ENCODE measurements at places on chromosomes 12 and 14.

DNA sequence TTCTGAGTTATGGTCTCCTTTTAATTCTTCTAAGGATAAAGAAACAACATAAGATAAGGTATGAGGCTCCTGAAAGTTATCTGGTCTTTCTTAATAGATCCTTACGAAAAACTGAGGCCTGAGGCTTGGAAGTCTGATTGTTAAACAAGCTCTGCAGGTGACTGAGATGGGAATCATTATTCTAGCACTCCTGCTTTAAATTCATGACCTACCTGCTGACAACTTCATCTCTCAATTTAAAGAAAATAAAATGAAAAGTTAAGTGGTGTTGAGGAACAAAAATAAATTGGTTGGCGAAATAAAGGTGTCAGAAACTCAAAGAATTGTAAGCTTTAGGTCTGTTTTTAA lies 80.1 kb downstream of the FAR2 start:
- no peak for DNase-seq

- DNase-seq = peak; percentile 25
Observed at GRCh38 chr12:50647031-50647430, 116.9 kb upstream of the ATF1 start.

GRCh38 chr12:113700943-113701342 lies 229.3 kb upstream of the LHX5 start:
- DNase-seq = peak; percentile 51

GRCh38 chr14:73180385-73180805 lies 44.1 kb downstream of the PSEN1 start:
- no peak for DNase-seq

DNA sequence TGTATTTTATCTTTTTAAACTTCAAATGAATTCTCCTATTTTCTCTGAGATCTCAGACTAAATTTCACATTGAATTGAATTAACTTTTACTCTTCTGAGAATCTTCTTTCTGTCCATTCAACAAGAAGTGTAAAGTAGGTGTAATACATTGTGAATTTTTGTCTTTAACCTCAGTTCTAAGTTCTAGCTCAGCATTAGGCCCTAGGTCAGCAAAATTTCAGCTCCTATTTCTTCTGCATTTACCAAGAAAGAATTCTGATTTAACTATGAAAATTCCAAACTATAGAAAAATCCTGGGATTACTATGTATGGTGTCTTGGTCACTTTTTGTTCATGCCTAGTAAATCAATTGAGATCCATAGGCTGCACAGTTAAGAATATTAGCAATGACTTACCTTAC lies 110.9 kb upstream of the MYF6 start:
- DNase-seq = no peak

DNA sequence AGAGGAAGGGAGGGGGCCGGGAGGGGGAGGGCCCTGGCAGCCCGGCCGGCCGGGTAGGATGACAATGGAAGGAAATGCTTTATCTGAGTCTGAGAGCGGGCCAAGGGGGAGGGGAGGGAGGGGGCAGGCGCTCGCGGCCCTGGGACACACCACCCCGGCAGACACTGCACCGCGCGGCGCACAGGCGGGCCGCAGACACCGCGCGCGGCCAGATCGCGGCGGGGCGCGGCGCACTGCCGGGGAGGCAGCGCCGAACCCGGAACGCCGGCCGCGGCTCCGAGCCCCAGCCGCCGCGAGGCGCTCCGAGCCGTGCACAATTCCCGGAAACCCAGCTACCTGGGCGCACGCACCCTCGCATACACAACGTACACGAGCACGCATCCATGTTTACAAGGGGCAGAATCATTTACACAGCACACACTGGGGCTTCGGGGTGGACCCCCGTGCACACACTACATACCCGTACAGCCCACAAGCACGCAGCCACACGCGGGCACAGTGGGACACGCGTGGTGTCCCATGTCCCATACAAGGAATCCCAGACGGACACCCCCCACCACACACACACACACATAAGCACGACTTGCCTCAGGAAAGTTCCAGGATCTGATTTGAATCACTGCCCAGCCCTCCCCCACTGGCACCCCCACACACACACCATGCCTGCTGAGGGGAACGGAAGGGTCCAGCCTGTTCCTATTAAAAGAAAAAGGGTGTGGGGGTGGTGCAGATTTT lies at the start of gene HDAC7:
TSS of gene HDAC7 (minus strand) at position 8 of the 735 bp plus-strand sequence. CDS start 118 bp downstream, outside the sequence.
- peak; percentile 74 for DNase-seq

DNA sequence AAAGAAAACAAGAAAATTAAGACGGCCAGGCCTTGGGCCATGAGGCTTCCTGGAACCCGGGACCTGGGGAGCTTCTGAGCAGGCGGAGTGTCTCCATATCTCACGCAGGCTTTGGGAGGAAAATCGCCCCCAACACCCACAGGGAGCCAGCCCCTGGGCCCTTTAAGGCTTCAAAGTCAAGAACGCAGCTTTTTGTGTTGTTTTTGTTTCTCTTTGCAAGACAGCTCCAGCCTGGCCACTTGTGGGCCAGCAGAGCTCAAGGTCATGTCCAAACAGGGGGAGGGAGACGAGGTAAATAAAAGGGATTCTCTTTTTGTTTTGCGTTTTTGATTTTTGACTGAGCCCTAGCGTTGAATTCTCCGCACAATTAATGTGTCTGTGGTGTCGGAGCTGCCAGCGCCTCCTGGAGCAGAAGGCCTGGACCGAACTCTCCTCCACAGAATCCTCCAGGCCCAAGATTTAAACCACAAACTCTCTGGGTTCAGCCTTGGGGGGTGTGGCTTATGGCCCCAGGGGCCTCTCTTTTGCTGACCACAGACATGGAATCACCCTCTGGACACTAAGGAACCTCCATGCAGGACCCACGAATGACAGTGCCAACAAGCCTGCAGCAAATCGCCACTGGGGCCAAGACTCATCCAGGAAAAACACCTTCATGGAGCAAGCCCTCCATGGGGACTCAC lies 8.2 kb downstream of the SCARB1 start:
- no peak for DNase-seq

DNA sequence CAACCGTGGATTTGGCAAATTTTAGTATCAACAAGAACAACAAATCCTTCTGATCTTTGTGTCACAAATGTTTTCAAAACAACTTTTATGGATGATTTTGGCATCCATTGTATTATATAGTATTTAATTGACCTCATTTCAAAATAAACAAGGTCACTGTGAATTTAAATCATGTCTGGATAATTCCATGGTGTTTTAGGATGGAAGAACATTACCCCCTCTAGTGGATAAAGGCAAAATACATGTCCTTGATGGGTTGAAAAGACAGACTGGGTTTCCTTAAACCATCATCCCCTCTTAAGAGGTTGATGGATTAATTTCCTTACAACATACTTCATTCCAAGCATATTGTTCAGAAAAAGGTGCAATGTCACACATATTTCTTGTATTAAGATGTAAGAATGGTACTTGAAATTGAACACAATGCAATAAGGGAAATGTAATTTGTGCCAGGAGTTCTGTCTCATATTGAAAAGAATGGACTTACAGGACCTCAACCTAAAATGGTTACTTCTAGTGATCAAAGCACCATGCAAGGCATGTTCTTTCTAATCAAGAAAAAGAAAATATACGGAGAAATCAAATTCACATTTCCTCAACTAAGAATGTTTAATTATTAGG lies 352.0 kb downstream of the BCAT1 start:
- DNase-seq = peak; percentile 66

GRCh38 chr14:95207475-95208233 lies 50.3 kb upstream of the DICER1 start:
- no peak for DNase-seq

DNA sequence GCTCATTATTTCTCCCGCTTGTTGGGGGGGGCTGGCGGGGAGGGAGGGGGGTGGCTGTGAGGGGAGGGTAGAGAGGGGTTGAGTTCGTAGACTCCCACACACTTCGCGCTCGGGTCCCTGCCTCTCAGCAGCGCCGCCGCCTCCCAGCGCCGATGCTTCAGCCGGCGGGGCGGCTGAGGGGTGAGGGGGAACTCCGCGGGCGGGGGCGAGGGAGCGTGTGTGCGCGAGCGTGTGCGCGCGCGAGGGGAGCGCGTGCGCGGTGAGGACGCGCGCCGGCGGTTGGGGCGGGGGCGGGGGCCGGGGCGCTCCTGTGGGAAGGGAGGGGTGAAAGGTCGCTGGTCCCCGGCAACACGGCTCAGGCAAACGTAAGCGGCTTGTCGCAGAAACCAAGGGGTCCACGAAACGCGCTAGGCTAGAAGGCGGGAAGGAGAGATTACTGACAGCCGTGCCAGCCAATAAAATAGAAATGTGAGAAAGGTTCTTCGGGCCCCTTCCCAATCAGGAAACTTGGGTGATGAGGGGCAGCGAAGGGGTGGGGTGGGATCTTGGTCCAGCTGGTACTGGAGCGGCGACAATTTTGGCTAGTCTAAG lies 343 bp upstream of the NOVA1 start:
- peak; percentile 97 for DNase-seq

- peak; percentile 70 for DNase-seq
Observed at GRCh38 chr12:15244341-15244740, 23.1 kb upstream of the RERG start.

GRCh38 chr14:61602003-61602732 lies 93.1 kb upstream of the HIF1A start:
- DNase-seq = no peak

- DNase-seq = peak; percentile 72
Observed at GRCh38 chr14:102917469-102918211, 4.8 kb upstream of the AMN start.
